ENCODE measurements at places on chromosomes 12 and 14.
A peak's percentile ranks its signal among the peaks of the same experiment; 100 is the strongest.

GRCh38 chr12:19196959-19197630 is 67.6 kb downstream of the PLEKHA5 start:
- DNase-seq = no peak

GRCh38 chr12:63457857-63458256 is 210.4 kb downstream of the DPY19L2 start:
- no peak for DNase-seq

DNA sequence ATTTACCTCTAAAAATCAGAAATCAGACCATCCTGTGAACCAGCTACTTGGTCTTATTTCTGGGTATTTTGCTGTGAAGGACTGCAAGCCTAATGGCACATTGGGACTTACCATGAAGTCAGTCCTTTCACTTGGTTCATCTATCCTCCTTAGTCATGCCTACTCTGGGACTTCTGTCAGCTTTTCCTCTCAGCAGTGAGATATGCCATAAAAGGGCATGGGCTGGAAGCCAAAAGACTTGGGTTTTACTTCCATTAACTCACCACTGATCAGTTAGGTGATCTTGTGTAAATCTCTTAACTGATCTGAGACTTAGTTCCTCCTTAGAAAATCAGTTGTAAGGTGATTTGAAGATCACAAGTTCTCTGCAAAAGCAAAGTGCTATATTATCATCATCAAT is 116.5 kb downstream of the PAH start:
- no peak for DNase-seq

DNA sequence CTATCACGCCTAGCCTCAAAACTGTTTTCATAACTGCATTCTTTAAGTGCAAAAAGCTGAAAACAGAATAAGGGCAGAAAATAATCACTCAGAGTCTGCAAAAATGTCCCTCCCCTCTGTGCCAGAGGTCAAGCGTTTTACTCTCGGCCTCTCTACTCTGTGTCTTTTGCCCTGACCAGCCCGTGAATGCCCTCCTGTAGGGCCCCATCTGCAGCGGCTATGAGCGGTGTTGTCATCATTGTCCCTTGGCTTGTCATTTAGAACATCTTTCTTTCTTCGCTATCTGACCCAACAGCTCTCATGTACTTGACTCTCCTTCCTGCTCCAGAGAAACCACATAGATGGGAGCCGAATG is 21.7 kb downstream of the ELK3 start:
- DNase-seq = no peak

GRCh38 chr12:113370923-113371682 is 12.7 kb downstream of the PLBD2 start:
- DNase-seq = no peak

DNA sequence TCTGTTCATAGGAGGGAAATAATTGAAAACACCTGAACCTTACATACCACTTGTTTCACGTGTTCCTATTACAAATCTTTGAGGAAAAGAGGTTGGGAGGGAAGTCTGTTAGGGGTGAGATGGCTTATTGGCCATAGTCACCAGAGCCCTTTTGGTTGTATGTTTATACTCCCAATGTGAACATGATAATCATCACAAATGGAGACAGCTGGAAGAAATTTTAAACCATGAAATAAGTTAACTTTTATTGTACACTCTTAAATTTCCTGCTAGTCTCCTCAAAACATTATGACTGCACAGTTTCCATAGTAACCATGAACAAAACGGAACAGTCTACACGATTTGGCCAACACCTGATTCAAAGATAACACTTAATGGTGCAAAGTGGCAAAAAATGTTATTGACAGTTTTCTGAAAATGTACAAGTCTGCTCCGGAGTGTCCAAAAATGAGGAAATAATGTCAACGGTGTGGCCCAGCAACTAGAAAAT is 56.9 kb downstream of the LMNTD1 start:
- no peak for DNase-seq

DNA sequence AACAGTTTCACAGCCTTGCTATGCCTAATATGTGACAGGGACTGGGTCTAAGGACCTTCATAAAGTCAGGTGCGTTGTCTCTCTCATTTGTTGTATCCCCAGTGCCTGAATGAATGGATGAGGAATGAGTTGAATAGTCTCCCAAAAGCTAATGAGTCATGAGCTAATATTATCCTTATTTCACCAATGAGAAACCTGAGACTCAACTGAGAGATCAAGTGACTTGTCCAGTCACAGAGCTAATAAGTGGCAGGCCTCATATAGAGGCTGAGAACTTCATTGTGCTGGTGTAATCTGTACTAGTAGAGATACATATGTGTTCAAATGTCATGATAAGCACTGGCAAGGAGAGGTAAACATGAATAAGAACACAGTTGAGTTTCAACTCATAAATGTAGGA is 612.4 kb downstream of the NRXN3 start:
- DNase-seq = no peak

DNA sequence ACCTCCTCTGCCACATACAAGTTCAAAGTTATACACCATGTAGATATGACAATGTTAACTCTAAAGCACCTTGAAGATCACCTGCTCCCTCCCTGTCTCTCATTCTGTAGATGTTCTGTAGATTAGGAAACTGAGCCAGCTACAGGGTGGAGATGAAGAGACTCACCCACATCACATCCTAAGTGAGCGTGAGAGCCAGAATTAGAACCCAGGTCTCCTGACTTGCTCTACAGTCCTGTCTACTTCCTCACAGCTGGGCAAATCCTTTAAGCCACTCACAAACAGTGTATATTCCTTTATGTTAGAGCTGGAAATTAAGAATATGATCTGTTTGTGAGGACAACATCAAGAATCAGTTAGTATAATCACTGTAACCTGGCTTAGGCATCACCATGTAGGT is 1.8 kb downstream of the APPL2 start:
- DNase-seq = no peak

DNA sequence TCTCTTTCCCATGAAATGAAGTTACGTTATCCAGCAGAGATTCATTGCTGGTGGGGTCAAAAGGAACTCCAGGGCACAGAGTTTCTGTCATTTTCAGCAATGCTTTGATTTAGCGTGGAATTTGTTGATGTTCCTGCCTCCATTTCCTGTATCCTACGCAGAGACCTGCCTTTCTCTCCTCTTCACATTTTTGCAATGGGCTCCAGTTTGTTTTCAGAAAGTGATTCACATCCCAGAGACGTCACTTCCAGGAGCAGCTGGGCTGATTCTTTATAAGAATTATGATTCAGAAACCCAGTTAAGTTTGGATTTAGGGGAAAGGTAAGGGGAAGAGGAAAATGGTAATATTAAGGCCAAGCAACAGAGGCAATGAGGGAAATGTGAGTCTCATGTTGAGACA is 11.6 kb downstream of the RNASE10 start:
- DNase-seq = no peak

DNA sequence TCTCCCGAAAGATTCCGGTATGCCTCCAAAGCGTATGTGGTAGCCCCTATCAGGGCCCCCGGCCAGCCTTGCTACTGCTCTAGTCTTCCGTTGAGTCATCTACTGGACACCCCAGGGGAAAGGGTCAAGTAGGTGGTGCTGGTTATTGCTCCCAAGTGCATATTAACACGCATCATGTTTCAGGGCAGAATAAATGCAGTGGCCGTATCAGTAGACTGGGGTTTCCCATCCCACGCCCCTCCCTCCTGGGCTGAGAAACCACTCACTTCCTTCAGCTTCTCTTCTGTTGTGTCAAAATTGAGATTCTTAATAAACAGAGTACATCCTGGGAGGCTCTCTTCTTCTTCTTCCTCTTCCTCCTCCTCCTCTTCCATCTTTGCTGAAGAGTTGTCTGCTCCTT is 39.3 kb downstream of the RBM19 start:
- DNase-seq = no peak

DNA sequence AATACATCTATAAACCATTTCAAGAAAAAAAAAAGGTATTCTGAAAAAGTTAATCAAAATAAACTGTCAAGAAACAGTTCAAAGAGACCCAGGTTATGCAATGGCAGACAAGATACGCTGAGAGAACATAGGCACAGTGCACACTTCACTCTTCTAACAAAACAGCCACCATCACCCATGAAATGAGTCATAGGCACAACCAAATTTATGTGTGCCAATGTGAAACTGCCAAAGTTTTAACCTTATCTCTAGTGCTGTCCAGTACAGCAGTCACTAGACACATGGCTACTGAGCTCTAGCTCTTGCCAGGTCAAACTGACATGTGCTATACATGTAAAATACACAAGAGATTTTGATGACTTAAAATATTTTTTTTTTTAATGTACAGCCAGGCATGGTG is 1.4 kb downstream of the CEP128 start:
- no peak for DNase-seq

- peak; percentile 18 for DNase-seq
Observed at GRCh38 chr12:15532364-15532977, 210.2 kb downstream of the PTPRO start.
